Uterus (tissue), 4 donors: ENCODE measurements at places on chromosomes 2 and 18. TPM values are rescaled to one million over a fixed set of nuclear protein-coding genes. Genes with fewer than 3 reads are reported as not detected.

CERKL gene
- not detected for total RNA-seq

- H3K27me3 ChIP-seq: no peaks in the 10 kb centered on the region
- no peak for DNase-seq
- peak overlapping the region; percentile 56 for H3K27ac ChIP-seq
- H3K4me3 ChIP-seq: no peak overlapping the region
Observed at GRCh38 chr2:28300485-28301341, 91.9 kb upstream of the FOSL2 start.

IL1RL2 gene
- total RNA-seq: not detected

DNA sequence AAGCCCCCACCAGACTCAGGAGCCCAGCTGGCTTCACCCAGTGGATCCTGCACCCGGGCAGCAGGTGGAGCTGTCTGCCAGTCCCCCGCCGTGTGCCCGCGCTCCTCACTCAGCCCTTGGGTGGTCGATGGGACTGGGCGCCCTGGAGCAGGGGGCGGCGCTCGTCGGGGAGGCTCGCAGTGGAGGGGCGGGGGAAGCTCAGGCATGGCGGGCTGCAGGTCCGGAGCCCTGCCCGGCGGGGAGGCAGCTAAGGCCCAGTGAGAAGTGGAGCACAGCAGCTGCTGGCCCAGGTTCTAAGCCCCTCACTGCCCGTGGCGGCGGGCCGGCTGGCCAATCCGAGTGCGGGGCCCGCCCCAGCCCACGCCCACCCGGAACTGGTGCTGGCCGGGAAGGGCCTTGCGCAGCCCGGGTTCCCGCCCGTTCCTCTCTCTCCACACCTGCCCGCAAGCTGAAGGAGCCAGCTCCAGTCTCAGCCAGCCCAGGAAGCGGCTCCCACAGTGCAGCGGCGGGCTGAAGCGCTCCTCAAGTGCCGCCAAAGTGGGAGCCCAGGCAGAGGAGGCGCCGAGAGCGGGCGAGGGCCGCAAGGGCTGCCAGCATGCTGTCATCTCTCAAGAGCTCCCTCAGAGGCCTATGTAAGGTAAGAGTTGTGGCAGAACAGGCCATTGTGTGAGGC, 1307.8 kb upstream of the TMEFF2 start:
- no peak for DNase-seq
- H3K27ac ChIP-seq: no peak overlapping the region
- H3K4me3 ChIP-seq: no peak overlapping the region
- no peaks in the 10 kb centered on the region for H3K27me3 ChIP-seq

- H3K27ac ChIP-seq: peak within 1 kb of the TSS; percentile 48
- H3K36me3 ChIP-seq: no peaks in the 10 kb centered on the region
- H3K4me1 ChIP-seq: no peaks in the 10 kb centered on the region
- H3K4me3 ChIP-seq: peak within 1 kb of the TSS; percentile 41
Observed at GRCh38 chr2:120346026-120346666, at the start of gene INHBB. Gene INHBB (plus strand): TSS chr2:120346136. CDS start chr2:120346189, 53 bp downstream.

- no peaks in the 10 kb centered on the region for H3K27me3 ChIP-seq
- H3K36me3 ChIP-seq: no peaks in the 10 kb centered on the region
- no peak for DNase-seq
- no peak overlapping the region for H3K27ac ChIP-seq
Observed at GRCh38 chr2:119255760-119256581, 32.3 kb downstream of the STEAP3 start.

DNA sequence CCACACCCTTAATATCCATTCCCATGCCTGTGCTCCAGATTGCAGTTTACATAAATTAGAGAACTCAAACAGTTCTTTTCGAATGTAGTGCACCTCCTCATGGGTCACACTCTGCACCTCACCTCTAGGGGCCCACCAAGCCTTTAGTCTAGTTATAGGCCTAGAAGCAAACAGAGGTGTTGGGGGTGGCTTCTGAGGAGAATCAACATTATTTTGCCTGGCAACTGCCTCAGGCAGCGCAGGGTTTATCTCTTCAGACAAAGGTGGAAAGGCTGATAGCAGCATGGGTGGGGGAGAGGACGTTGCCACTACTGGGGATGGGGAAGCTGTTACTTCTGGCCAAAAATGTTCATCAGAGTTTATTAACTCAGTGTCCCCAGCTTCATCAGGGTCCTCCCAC, 5.0 kb upstream of the GYPC start:
- H3K36me3 ChIP-seq: no peaks in the 10 kb centered on the region
- no peaks in the 10 kb centered on the region for H3K27me3 ChIP-seq
- no peaks in the 10 kb centered on the region for H3K4me1 ChIP-seq

GRCh38 chr2:167492486-167492885, 604.2 kb downstream of the XIRP2 start:
- H3K27ac ChIP-seq: no peak overlapping the region
- no peak overlapping the region for H3K4me3 ChIP-seq
- no peaks in the 10 kb centered on the region for H3K27me3 ChIP-seq
- no peaks in the 10 kb centered on the region for H3K36me3 ChIP-seq
- DNase-seq: no peak

CYRIA gene
- 4.4 TPM for total RNA-seq

- no peaks in the 10 kb centered on the region for H3K36me3 ChIP-seq
- H3K27me3 ChIP-seq: no peaks in the 10 kb centered on the region
- no peak overlapping the region for H3K4me3 ChIP-seq
- H3K27ac ChIP-seq: no peak overlapping the region
- DNase-seq: no peak
Observed at GRCh38 chr2:218832520-218832919, 917 bp upstream of the PRKAG3 start.

GRCh38 chr2:25788457-25788856, 89.8 kb downstream of the ASXL2 start:
- no peaks in the 10 kb centered on the region for H3K27me3 ChIP-seq
- no peak for DNase-seq
- no peak overlapping the region for H3K27ac ChIP-seq
- no peak overlapping the region for H3K4me3 ChIP-seq
- no peaks in the 10 kb centered on the region for H3K4me1 ChIP-seq
- no peaks in the 10 kb centered on the region for H3K36me3 ChIP-seq

DNA sequence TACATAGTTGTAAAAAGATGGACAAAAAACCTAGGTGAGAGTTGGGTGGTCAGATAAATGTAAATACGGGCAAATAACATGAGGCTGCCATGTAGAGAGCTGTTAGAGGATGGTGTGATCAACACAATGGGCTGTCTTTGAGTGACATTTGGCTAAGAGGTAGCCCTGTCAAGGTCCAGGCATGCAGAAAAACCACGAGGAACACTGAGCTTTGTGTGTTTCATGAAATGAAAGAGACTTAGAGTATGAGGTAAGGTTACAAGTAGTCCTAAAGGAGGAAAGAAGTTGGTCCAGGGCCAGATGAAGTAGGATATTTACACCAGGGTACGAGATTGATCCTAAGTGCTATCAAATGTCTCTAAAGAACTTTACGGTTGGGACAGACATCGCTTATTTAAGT, 160.9 kb downstream of the RDH14 start:
- H3K4me3 ChIP-seq: no peak overlapping the region
- H3K4me1 ChIP-seq: no peaks in the 10 kb centered on the region
- H3K27me3 ChIP-seq: no peaks in the 10 kb centered on the region
- H3K36me3 ChIP-seq: no peaks in the 10 kb centered on the region
- no peak overlapping the region for H3K27ac ChIP-seq

KLHL30 gene
- total RNA-seq: 0.62 TPM

DNA sequence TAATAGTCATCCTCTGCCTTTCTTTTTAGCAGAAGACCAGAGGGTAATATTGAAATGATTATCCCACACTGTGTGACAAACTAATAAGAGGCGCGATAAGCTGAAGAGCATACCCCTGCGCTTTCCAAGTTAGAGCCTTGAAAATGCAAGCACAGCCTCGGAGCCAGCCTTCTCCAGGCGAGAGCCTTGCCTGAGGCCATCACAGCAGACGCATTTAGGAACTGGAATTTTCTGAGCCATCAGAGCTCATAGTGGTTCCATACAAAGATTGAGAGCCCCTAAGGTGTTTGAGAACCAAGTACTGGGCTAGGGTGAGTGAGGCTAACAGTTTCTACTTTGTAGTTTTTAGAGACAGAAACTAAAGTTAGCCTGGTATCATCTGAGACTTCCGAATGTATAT, 19.9 kb downstream of the PSMG2 start:
- no peaks in the 10 kb centered on the region for H3K27me3 ChIP-seq
- no peak overlapping the region for H3K4me3 ChIP-seq

DNA sequence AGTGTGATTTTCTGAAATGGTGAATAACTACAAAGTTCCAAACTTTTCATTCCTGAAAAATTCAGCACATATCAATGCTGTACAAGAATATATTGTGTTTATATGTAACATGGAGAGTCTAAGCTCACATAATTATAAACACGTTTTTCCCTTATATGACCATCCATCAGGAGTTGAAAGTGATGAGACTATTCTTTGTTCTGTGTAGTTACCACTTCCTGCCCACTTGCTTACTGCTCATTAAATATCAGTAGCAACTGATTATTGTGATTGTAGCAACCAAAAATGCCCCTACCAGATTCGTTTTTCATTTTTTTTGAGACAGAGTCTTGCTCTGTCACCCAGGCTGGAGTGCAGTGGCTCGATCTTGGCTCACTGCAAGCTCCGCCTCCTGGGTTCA, 30.8 kb downstream of the OTX1 start:
- no peaks in the 10 kb centered on the region for H3K36me3 ChIP-seq
- H3K27me3 ChIP-seq: no peaks in the 10 kb centered on the region
- DNase-seq: no peak
- no peak overlapping the region for H3K27ac ChIP-seq
- no peak overlapping the region for H3K4me3 ChIP-seq
- no peaks in the 10 kb centered on the region for H3K4me1 ChIP-seq

- no peak for DNase-seq
- no peaks in the 10 kb centered on the region for H3K36me3 ChIP-seq
- H3K27me3 ChIP-seq: no peaks in the 10 kb centered on the region
- H3K4me3 ChIP-seq: no peak overlapping the region
- H3K4me1 ChIP-seq: no peaks in the 10 kb centered on the region
Observed at GRCh38 chr2:74537140-74537539, 7.4 kb downstream of the HTRA2 start.

GRCh38 chr2:169348321-169349024, 13.9 kb downstream of the LRP2 start:
- H3K27me3 ChIP-seq: no peaks in the 10 kb centered on the region
- H3K4me1 ChIP-seq: no peaks in the 10 kb centered on the region
- no peaks in the 10 kb centered on the region for H3K36me3 ChIP-seq
- no peak for DNase-seq

DSC3 gene
- not detected for total RNA-seq

TWIST2 gene
- 97.6 TPM for total RNA-seq

NOTO gene
- total RNA-seq: not detected

DNA sequence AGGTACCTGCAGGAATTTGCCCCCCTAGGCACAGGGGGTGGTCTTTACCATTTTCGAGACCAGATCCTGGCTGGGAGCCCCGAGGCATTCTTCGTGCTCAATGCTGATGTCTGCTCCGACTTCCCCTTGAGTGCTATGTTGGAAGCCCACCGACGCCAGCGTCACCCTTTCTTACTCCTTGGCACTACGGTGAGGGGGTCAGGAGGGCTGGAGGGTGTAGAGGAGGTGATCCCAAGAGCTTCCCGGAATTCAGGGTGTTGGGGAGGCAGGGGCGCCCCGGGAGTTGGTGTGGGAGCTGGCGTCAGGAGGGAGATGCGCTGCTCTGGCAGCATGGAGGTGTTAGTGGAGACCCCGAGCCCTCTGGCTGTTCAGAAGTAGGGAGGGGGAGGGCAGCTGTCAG, 3.2 kb downstream of the GMPPA start:
- no peak for DNase-seq
- no peak overlapping the region for H3K27ac ChIP-seq
- peaks cover 4% of the 10 kb centered on the region for H3K4me1 ChIP-seq

AMMECR1L gene
- total RNA-seq: 5.4 TPM

- H3K36me3 ChIP-seq: no peaks in the 10 kb centered on the region
- no peaks in the 10 kb centered on the region for H3K4me1 ChIP-seq
- H3K27ac ChIP-seq: no peak overlapping the region
- H3K27me3 ChIP-seq: no peaks in the 10 kb centered on the region
Observed at GRCh38 chr2:51760441-51760840, 728.5 kb upstream of the NRXN1 start.

DNA sequence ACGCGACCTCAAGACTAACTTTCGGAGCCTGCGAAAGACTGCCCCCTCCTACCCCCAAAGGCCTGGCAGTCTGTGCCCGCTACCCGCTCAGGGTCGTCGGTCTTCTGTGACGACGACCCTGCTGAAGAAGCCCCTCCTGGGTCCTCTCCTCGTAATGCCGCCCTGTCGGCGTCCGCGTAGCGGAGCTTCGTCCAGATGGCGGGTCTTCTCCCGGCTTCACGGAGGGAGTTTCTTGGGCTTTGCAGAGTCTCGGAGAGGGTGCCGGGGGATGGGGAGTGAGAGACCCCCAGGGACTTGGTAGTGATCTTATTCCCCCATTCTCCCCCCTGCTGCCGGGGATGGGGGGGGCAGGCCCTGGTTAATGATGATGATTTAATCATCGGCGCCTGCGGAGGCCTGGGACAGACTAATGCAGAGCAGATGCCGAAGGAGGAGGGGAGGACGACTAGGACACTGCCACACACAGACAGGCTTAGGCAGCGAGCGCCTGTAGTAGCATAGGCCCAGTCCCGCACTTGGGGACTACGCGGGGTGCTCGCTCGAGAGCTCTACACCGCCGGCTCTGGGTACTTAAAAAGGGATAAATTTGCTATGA, 528 bp upstream of the PCGF1 start:
- peak overlapping the region; percentile 99 for H3K27ac ChIP-seq
- no peaks in the 10 kb centered on the region for H3K36me3 ChIP-seq
- peak overlapping the region; percentile 73 for H3K4me3 ChIP-seq
- H3K4me1 ChIP-seq: no peaks in the 10 kb centered on the region
- peaks cover 4% of the 10 kb centered on the region for H3K27me3 ChIP-seq
- DNase-seq: no peak

DNA sequence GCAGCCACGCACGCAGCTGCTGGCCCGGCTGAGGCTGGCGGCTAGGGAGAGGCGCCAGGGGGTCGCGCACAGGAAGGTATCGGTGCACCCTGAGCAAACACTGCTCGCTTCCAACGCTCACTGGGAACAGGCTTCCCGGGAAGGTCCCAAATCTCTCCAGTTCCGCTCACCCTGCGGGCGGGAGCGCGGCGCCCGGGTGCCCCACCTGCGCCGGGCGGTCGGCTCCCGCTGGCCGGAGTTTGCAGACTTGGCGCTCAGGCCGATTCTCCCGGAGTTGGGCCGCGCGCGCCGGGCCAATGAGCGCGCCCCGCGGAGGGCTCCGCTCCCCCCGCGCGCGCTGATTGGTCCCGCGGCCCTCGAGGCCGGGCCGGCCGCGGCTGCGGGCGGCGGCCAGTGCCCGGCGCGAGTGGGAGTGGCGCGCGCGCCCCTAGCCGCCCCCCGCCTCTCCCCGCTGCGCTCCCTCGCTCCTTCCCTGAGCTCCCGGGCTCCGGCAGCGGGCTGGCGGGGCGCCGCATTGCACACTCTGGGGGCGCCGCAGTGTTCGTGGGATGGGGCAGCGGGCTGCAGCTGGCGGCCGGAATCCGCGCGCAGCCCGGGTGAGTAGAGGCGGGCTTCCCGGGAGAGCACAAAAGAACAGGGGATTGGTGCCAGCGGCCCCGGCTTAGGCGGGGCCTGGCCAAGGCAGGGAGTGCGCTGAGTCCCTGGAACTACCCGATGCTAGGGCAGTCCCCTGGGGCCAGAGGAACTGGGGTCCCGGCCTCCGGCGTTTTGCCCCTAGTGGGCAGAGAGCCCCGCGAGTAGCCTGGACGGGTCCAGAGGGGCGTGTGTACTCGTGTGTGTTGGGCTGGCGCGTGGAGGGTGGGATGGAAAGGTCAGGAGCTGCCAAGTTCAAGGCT, at the start of gene LYPD6:
TSS of gene LYPD6 (plus strand) at position 461 of the 896 bp plus-strand sequence. CDS start 107,122 bp downstream, outside the sequence.
- H3K27ac ChIP-seq: peak within 1 kb of the TSS; percentile 57
- no peaks in the 10 kb centered on the region for H3K4me1 ChIP-seq
- peak; percentile 51 for DNase-seq
- no peaks in the 10 kb centered on the region for H3K27me3 ChIP-seq
- H3K4me3 ChIP-seq: peak within 1 kb of the TSS; percentile 66

APOB gene
- total RNA-seq: not detected
